ENCODE measurements at places on chromosomes 6 and 20.

DNA sequence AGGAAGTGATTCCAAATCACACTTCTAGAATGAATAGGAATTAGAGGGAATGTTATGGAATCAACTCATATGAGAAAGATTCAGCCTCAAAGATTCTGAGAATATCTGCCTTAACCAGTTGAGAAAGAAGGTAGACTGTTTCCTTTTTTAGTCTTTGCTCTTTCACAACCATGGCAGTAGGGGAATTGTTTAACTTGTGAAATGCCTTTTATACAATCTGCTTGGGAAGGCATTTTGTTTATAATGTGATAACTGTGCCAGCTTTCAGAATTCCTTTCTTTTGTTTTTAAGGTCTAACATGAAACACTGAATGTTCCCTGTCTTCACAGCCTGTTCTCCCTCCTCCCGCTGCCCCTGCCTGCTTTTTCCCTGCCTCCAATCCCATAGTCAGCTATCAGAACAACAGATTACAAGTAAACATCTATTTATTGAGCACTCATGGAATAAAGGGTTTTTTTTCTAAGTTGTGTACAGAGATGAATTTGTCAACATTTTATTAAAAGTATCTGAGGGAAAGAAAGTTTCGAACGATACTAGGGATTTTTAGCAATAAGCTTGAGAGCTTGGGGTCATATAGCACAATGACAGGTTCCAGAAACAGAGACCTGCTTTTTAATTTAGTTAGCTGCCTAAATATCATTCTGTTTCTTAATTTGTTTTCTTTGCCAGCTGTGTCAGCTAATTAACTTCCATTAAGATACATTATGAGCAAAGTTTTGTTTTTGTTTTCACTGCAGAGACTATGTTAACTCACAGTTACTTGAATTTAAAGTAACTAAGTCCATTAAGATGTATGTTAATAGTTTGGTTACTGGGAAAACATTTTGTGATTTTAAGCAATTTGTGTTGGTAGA lies 28.3 kb upstream of the FBXO30 start:
- no peaks in the 10 kb centered on the region for H3K27me3 ChIP-seq
- H3K4me1 ChIP-seq: peaks cover 19% of the 10 kb centered on the region

- no peak overlapping the region for H3K4me3 ChIP-seq
- no peaks in the 10 kb centered on the region for H3K36me3 ChIP-seq
- peaks cover 13% of the 10 kb centered on the region for H3K4me1 ChIP-seq
- peak; percentile 17 for DNase-seq
- no peak overlapping the region for H3K27ac ChIP-seq
Measured at GRCh38 chr20:39823224-39823623, 861.1 kb downstream of the DHX35 start.

GRCh38 chr20:8148501-8148900 lies 16.4 kb downstream of the PLCB1 start:
- H3K27me3 ChIP-seq: peaks cover 4% of the 10 kb centered on the region
- H3K4me1 ChIP-seq: peaks cover 82% of the 10 kb centered on the region
- DNase-seq: no peak
- H3K27ac ChIP-seq: no peak overlapping the region
- H3K36me3 ChIP-seq: peaks cover 6% of the 10 kb centered on the region
- H3K4me3 ChIP-seq: no peak overlapping the region

- H3K27ac ChIP-seq: peak overlapping the region; percentile 6
- no peaks in the 10 kb centered on the region for H3K36me3 ChIP-seq
- H3K27me3 ChIP-seq: no peaks in the 10 kb centered on the region
- H3K4me3 ChIP-seq: no peak overlapping the region
- H3K4me1 ChIP-seq: peaks cover 9% of the 10 kb centered on the region
Measured at GRCh38 chr6:13413466-13413862, 73.9 kb downstream of the GFOD1 start.

Measured in HFFc6 (cell line).